ENCODE measurements at places on chromosomes 12 and 14. TPM values are rescaled to one million over a fixed set of nuclear protein-coding genes. Genes with fewer than 3 reads are reported as not detected.

GRCh38 chr12:64946132-64946829, 121.8 kb downstream of the TBC1D30 start:
- DNase-seq = peak; percentile 88

DNA sequence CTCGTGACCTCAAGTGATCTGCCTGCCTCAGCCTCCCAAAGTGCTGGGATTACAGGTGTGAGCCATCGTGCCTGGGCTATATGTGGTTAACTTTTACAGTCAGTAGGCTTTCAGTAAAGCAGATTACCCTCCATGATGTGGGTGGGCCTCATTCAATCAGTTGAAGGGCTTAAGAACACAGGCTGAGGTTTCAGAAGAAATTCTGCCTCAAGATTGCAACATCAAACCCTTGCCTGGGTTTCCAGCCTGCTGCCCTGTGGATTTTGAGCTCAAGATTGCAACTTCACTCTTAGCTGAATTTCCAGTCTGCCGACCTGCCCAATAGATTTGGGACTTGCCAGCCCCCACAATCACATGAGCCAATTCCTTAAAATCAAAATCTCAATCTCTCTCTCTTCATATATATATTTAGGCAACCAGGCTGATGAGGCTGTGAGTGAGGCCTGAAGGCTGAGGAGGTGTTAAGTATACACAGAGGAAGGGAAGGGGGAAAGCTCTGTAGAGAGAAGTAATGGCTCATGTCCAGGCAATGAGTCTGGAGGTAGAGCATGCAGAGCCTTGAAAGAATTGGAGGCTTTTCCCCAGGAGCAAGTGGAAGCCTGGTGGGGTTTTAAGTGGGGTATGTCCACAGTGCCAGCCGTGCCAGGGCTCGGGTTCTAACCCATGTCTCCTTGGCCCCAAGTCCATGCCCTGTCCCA, 33.3 kb upstream of the ACTN1 start:
- DNase-seq = no peak

The CLEC7A gene
- total RNA-seq = 0.87 TPM

GRCh38 chr12:64890873-64891468, 66.5 kb downstream of the TBC1D30 start:
- DNase-seq = peak; percentile 59

DNA sequence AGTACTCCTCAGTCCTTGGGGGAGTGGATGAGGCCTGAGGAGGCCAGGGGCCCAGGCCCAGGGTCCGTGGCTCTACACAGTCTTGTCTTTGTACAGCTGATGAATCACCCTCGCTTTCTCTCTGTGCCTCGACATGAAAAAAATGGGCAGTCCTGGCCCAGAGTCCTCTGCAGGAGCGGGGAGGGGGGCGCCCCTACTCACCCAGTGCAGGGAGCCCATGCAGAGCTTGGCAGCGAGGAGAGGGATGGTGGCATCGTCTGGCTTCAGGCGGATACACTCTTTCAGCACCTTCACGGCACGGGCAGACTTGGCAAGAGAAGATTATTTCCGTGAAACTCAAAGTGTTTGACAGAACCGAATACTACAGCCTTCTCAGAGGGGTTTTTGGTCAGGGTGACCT, 159.3 kb downstream of the TTC7B start:
- no peak for DNase-seq

Measured in H4 (cell line).